CD8-positive, alpha-beta memory T cell (primary cell): ENCODE measurements at places on chromosomes 5 and 9. TPM values are rescaled to one million over a fixed set of nuclear protein-coding genes. Genes with fewer than 3 reads are reported as not detected.
A peak's percentile ranks its signal among the peaks of the same experiment; 100 is the strongest.

DNA sequence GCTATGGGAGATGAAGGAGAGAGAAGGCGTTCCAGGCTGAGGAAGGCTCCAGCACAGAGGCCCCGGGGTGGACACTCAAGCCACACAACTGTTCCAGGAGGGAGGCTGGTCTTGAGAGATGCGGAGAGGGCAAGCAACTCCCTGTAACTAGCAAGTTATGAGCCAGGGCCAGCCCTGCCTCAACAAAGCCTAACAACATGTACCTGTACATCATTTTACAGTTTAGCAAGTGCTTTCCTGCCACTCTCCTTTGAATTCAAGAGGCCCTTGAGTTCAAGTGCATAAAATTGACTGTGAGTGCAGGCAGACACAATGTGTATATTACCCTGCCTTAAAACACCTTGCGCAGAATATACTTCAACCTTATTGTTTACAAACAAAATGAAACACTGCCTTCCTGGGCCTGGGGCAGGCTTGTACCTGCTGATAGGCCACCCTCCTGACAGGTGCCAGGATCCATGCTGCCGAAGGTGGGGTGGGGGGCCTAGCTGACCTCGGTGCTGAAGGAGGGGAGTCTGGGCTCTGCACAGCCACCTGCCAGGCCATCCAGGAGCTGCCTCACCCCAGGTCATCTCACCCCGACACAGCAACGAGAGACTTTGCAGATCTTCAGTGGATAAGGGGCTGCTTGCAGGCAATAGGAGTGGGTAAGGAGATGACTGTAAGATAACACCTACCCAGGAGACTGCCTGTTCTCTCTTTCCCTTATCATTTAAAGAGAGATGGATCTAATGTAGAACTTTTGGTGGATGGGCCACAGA is 80.0 kb downstream of the PPARGC1B start:
- H3K36me3 ChIP-seq = no peaks in the 10 kb centered on the region
- no peaks in the 10 kb centered on the region for H3K27me3 ChIP-seq
- no peak for DNase-seq
- H3K27ac ChIP-seq = peak overlapping the region; percentile 34
- H3K4me1 ChIP-seq = no peaks in the 10 kb centered on the region

- H3K4me1 ChIP-seq = peaks cover 34% of the 10 kb centered on the region
- peak overlapping the region; percentile 59 for H3K27ac ChIP-seq
- no peaks in the 10 kb centered on the region for H3K36me3 ChIP-seq
- no peak for DNase-seq
Measured at GRCh38 chr5:150778088-150778516, 455 bp upstream of the SMIM3 start.

The CD74 gene
- total RNA-seq = 319 TPM

- DNase-seq = no peak
- no peaks in the 10 kb centered on the region for H3K4me1 ChIP-seq
- H3K4me3 ChIP-seq = no peak overlapping the region
- H3K36me3 ChIP-seq = no peaks in the 10 kb centered on the region
Measured at GRCh38 chr9:113421726-113422125, 11.2 kb downstream of the C9orf43 start.

- DNase-seq = no peak
- no peak overlapping the region for H3K27ac ChIP-seq
- H3K4me1 ChIP-seq = no peaks in the 10 kb centered on the region
Measured at GRCh38 chr5:31948006-31948405, 226.1 kb downstream of the GOLPH3 start.

- no peak overlapping the region for H3K27ac ChIP-seq
- H3K4me1 ChIP-seq = peaks cover 4% of the 10 kb centered on the region
- H3K36me3 ChIP-seq = peaks cover 5% of the 10 kb centered on the region
Measured at GRCh38 chr9:120852240-120853010, 9.7 kb upstream of the PSMD5 start.

- no peak overlapping the region for H3K27ac ChIP-seq
- H3K36me3 ChIP-seq = peaks cover 9% of the 10 kb centered on the region
Measured at GRCh38 chr9:89471390-89471789, 26.5 kb downstream of the SEMA4D start.
